ENCODE measurements at places on chromosomes 12 and 14. TPM values are rescaled to one million over a fixed set of nuclear protein-coding genes. Genes with fewer than 3 reads are reported as not detected.

Gene OAS1
- 13.8 TPM for total RNA-seq

- no peak for DNase-seq
Observed at GRCh38 chr12:29164477-29165393, 15.7 kb downstream of the FAR2 start.

Gene LBHD2
- total RNA-seq: 0.47 TPM

GRCh38 chr14:76495983-76496382 is 120.0 kb downstream of the ESRRB start:
- DNase-seq: no peak

Gene PSMD9
- total RNA-seq: 34.1 TPM

DNA sequence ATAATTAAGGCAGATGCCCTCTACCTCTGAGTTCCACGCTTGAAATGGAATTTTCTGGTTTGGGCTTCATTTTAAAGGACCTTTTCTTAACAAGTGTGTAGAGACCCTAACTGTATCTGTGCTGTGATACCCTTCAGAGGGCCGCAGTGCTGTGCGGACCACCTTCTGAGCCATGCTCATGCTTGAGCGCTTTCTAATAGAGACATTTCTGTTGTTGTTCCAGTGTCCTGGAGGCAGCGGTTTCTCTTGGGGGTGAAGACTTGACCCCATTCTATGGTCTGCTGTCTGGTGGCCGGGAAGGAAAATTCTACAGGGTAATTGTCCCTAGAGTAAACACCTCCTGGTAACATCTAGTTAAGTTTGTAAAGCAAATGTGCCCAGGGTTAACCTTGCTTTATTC is 46.7 kb upstream of the BCL7A start:
- DNase-seq: no peak

- no peak for DNase-seq
Observed at GRCh38 chr14:37663498-37663897, 68.1 kb downstream of the TTC6 start.

- DNase-seq: no peak
Observed at GRCh38 chr14:57735276-57735675, 130.6 kb downstream of the SLC35F4 start.

Gene DBX2
- 0.50 TPM for total RNA-seq

GRCh38 chr14:57066463-57066862 is 202.2 kb downstream of the EXOC5 start:
- DNase-seq: no peak

GRCh38 chr12:50660425-50660822 is 103.5 kb upstream of the ATF1 start:
- no peak for DNase-seq

GRCh38 chr14:89399157-89399556 is 17.9 kb downstream of the FOXN3 start:
- no peak for DNase-seq

DNA sequence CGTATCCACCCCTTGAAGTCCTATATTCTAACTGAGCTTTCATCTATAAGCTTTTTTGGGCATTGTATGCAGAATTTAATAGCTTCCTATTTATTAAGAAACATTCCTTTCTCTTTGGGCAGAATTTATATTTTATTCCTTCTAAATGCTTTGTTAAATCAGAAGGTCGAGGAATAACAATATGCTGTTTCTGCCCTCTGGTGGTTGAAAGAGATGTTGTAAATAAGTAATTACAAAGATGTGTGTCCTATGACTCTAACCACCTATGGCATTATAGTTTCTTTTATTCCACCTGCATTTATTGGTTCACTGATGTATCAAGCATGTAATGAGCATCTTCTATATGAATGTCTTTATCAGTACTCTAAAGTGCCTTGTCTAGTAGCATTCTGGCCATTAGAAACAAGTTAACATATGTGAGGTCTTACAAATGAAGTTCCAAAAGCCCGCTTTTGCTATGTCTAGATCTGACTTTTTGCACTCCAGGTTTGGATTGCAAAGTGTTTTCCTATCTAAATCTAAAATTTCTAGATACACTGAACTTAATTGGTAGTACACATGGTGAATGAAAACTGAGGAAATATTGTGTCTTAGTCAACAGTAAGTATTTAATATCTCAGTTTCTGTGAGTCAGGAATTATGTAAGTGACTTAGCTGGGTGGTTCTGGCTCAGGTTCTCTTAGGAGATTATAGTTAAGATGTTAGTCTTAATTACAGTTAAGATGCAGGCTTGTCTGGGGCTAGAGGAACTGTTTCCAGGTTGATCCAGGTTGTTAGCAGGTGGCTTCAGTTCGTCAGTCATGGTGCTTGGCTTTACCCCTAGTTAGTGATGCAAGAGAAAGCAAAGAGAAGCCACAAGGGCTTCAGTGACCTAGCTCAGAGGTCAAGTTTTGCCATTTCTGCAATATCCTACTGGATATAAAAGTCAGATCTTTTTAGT is 57.5 kb downstream of the PLEKHA5 start:
- no peak for DNase-seq

Gene LIN7A
- total RNA-seq: 16.1 TPM

Gene RNASE4
- total RNA-seq: 15.9 TPM

Measured in left cardiac atrium (tissue), 4 donors.